HCT116 (cell line): ENCODE measurements at places on chromosomes 7 and 10. TPM values are rescaled to one million over a fixed set of nuclear protein-coding genes. Genes with fewer than 3 reads are reported as not detected.

- no peaks in the 10 kb centered on the region for H3K4me1 ChIP-seq
- H3K27ac ChIP-seq, result no peak overlapping the region
- H3K27me3 ChIP-seq, result no peaks in the 10 kb centered on the region
Observed at GRCh38 chr10:10165415-10165814, 852.3 kb upstream of the CELF2 start.

DNA sequence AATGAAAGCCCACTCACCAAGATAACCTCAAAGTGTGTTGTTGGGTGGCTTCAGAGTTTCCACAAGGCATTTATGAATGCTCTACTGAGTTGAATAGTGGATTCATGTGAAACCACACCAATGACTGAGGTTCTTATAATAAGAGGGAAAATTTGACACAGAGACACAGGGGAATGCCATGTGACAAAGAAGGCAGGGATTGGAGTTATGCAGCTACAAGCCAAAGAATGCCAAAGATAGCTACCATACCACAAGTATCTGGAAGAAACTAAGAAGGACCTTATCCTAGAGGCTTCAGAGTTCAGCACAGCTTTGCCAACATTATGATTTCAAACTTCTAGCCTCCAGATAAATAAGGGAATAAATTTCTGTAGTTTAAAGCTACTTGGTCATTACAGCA is 68.0 kb upstream of the PCDH15 start:
- no peak overlapping the region for H3K27ac ChIP-seq
- no peaks in the 10 kb centered on the region for H3K27me3 ChIP-seq
- no peaks in the 10 kb centered on the region for H3K4me1 ChIP-seq
- H3K4me3 ChIP-seq, result no peak overlapping the region

The TMEM229A gene
- total RNA-seq, result not detected

The CTAGE8 gene
- total RNA-seq, result 6.1 TPM

DNA sequence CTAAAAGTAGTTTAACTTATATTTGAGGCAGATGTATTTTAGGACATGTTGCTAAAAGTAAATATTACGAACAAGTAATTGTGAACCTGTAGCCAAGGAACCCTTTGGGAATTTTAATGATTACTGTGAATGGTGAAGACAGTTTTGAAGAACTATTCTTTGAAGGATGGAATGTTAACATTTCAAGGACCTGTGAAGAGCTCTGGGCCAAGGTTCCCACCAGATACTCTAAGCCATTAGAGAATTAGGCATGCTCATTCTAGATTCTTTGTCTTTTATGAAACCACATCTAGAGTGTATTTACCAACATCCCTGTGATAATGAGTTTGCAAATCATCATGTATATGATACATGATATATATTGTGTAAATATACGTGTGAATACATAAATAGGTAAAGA is 99.8 kb downstream of the SEPTIN7 start:
- no peak for DNase-seq
- no peak overlapping the region for H3K27ac ChIP-seq
- H3K36me3 ChIP-seq, result peaks cover 16% of the 10 kb centered on the region
- no peak overlapping the region for H3K4me3 ChIP-seq
